ENCODE measurements at places on chromosomes 13 and 19. TPM values are rescaled to one million over a fixed set of nuclear protein-coding genes. Genes with fewer than 3 reads are reported as not detected.

ZNF527 gene
- polyA plus RNA-seq = 4.9 TPM

DNA sequence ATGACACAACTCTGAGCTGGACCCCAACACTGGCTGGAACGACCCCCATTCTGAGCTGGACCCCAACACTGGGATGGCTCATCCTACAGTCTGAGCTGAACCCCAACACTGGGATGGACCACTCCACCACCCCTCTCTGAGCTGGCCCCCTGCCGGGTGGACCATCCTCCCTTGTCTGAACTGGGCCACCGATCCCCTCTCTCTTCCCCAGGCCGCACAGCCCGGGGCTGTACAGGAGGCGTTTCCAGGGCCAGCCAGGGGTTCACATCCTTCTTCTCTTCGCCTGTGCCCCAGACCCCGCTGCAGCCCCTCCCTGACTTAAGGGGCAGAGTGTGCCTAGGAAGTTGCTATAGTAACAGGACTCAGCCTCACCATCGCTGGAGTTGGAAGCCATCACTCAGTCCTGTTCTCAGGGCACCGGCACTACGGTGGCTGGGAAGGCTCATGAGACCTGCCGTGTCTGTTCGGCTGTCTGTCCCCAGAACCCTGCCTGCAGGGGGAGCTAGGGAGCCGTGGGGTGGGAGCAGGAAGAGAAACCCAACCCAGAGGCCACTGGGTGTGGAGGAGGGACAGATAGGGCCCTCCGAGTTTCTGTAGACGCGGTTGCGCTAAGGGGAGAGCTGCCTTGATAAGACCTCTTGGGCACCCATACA is 3.7 kb downstream of the PRKACA start:
- no peak for DNase-seq

- DNase-seq = no peak
These were observed 5.5 kb upstream of the LILRA6 start for GRCh38 chr19:54248016-54248601.

DNA sequence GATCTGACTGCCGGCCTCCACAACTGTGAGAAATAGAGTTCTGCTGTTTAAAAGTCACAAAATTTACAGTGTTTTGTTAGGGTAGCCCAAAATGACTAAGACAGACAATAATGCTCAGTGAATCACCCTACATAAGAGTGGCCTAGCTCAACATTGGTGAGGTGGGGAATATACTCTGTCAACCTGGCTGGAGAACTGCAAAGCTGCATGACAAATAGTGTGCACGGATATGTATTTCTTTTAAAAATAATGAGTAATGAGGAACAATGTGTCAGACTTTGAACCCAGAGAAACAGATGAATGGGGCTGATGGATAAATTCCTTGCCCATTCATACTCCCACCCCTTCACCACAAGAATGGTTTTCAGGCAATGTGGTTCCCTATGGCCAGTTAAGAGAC is 372.4 kb downstream of the SUCLA2 start:
- no peak for DNase-seq

SHD gene
- 0.57 TPM for polyA plus RNA-seq

DNA sequence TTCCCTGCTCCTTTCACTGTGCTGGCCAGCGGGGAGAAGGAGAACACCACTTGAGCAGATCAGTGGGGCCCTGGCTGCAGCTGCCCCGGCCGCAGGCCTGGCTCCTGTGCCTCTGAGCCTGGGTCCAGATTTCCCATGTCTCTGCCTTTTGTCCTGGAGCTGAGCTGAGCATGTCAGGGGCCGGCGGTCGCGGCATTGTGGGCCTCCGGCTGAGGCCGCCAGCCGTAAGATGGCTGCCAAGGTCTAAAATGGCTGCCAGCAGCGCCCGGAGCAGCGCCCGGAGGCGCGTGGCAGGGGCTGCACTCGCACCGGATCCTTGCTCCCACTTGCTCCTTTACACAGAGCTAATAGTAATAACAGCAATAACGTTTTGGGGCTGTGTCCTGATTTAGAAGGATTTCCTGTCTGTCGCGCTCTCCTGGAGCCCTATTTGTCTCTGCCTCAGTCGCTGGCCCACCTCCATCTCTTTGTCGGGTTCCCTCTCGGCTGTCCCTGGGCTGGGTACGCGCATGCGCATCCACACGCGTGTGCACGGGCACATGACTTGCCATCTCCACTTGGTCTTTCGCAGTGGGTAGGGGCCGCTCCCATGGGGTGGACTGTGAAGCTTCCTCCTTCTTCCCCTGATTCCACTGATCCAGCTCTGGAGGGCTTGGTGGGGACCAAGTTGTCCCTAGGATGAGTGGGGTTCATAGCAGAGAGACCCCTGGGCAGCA is 32.1 kb downstream of the LYL1 start:
- no peak for DNase-seq

DNA sequence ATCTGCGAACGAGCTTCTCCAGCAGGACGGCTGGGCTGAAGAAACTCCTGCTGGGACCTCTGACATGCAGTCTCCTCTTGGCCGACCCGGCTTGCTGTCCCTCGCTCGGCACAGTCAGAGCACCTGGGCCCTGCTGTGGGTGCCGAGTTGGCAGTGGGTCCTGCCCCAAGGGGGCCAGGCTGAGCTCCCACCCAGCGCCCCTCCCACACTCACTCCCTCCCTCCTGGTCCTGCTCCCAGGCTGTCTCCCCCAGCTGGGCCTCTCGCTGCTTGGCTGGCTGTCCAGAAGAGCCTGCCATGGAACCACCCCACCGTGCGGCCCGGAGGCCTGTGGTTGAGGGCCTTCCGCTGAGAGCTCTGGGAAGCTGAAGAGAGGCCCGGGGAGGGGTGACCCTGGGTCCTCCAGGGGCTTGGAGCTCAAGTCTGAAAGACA is 6.0 kb downstream of the AKT2 start:
- DNase-seq = no peak

DNA sequence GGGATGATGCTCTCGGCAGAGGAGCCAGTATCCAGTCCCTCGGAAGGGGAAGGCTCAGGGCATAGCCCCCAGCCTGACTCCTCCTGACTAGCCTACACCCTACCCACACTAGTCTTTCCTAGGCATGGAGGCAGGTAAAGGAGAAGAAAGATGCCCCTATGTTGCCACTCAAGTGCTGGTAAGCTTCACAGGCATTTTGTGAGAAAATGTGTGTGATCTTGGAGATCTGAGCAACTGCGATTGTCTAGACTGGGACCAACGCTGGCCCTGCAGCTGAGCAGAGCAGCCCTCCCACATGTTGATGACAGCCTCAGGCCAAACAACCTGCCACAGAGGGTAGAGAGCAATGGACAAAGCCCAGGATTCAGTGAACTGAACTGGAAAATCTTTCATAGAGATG is 11.7 kb upstream of the ATP12A start:
- no peak for DNase-seq

CEACAM19 gene
- polyA plus RNA-seq = 3.5 TPM

PRTN3 gene
- 15.4 TPM for polyA plus RNA-seq

C19orf81 gene
- not detected for polyA plus RNA-seq

DNA sequence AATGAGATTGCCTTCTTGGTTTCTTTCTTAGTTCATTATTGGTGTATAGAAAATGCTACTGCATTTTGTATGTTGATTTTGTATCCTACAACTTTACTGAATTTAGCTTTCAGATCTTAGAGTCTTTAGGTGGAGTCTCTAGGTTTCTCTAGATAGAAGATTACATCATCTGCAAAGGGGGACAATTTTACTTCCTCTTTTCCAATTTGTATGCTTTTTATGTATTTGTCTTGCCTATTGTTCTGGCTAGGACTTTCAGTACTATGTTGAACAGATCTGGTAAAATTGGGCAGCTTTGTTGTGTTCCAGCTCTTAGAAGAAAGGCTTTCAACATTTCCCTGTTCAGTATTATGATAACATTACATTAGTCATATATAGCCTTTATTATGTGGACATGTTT is 101.0 kb upstream of the SPRY2 start:
- no peak for DNase-seq

KLF2 gene
- 16.5 TPM for polyA plus RNA-seq

GRCh38 chr19:15866636-15867035 is 31.2 kb downstream of the CYP4F2 start:
- no peak for DNase-seq

GRCh38 chr13:73935991-73936390 is 198.2 kb downstream of the KLF12 start:
- no peak for DNase-seq

C19orf73 gene
- 4.0 TPM for polyA plus RNA-seq

- DNase-seq = no peak
These were observed 8.8 kb downstream of the SERPINE3 start for GRCh38 chr13:51348069-51348967.

PEAK3 gene
- 0.34 TPM for polyA plus RNA-seq

DNA sequence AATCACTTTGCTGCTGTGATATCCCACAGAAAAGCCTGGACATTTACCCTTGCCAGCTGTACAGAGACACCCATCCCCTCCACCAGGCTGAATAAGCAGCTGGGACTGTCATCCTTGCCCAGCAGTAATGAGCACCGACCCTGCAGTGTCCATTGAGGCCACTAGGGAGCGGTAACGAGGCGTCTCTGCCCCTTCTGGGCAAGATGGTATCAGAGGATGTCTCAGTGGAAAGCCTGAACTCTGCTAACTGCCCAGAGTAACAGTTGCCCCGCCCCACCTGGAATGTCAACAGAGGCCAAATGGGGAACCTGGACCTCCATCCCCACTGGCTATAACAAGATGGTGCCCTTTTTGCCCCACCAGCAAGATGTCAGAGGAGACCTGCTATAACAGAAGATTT is 22.8 kb upstream of the CEACAM20 start:
- DNase-seq = no peak

RNF225 gene
- polyA plus RNA-seq = not detected

- DNase-seq = no peak
These were observed 3.8 kb downstream of the CD22 start for GRCh38 chr19:35332817-35333216.

DNA sequence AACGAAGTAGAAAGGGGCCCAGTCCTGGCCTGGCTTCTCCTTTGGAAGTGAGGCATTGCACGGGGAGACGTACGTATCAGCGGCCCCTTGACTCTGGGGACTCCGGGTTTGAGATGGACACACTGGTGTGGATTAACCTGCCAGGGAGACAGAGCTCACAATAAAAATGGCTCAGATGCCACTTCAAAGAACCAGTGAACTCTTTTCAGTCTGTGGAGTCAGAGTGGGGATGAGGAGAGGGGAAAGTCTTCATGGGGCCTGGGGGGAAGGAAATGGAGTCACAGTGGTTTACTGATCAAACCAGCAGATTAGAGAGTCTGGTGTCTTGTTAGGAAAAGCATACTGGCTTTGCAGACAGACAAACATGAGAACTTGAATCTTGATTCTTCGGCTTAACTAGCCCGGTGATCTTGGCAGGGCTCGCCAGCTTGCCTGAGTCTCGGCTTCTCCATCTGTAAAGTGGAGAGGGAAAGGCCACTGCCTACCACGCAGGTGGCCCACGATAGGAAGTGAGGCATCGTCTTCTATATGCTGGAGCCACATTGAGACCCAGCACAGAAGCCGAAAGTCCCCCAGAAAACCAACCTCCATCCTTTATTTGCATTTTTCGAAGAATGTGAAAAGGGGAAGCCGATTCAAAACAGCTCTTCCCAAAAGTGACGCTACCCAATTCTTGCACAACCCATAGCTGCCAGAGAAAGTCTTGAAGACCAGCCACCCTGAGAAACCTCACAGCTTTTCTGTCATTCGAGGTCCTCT is at the start of gene FFAR1:
Gene FFAR1 (plus strand): TSS at position 732 of the 759 bp plus-strand sequence. CDS start 3,650 bp downstream, outside the sequence.
- peak; percentile 34 for DNase-seq

DNA sequence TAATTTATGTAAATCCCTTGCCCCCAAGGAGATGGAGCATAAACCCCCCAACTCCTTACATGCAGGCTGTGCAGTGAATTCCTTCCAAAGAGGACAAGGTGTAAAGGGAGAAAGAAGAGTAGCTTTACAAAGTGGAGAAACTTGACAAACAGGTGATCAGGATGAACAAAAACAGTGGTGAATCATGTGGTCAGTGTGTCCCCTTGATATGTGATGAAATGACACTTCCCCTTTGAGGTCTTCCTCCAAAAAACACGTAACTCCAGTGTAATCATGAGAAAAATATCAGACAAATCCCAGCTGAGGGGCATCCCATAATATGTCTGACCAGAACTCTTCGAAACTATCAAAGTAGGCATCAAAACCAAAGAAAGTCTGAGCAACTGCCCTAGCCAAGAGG is 29.5 kb upstream of the AKT2 start:
- no peak for DNase-seq

TNFRSF19 gene
- 7.6 TPM for polyA plus RNA-seq

DNA sequence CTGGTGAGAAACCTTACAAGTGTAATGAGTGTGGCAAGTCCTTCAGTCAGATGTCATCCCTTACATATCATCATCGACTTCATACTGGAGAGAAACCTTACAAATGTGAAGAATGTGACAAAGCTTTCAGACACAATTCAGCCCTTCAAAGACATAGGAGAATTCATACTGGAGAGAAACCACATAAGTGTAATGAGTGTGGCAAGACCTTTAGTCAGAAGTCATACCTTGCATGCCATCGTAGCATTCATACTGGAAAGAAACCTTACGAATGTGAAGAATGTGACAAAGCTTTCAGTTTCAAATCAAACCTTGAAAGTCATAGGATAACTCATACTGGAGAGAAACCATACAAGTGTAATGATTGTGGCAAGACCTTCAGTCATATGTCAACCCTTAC is 13.6 kb upstream of the ZNF765 start:
- DNase-seq = no peak

- no peak for DNase-seq
These were observed 13.7 kb downstream of the LDLR start for GRCh38 chr19:11102944-11103343.

ELSPBP1 gene
- polyA plus RNA-seq = 0.32 TPM

GJA3 gene
- 0.14 TPM for polyA plus RNA-seq

THAP8 gene
- polyA plus RNA-seq = 5.7 TPM

ZNF714 gene
- polyA plus RNA-seq = 5.0 TPM

DNA sequence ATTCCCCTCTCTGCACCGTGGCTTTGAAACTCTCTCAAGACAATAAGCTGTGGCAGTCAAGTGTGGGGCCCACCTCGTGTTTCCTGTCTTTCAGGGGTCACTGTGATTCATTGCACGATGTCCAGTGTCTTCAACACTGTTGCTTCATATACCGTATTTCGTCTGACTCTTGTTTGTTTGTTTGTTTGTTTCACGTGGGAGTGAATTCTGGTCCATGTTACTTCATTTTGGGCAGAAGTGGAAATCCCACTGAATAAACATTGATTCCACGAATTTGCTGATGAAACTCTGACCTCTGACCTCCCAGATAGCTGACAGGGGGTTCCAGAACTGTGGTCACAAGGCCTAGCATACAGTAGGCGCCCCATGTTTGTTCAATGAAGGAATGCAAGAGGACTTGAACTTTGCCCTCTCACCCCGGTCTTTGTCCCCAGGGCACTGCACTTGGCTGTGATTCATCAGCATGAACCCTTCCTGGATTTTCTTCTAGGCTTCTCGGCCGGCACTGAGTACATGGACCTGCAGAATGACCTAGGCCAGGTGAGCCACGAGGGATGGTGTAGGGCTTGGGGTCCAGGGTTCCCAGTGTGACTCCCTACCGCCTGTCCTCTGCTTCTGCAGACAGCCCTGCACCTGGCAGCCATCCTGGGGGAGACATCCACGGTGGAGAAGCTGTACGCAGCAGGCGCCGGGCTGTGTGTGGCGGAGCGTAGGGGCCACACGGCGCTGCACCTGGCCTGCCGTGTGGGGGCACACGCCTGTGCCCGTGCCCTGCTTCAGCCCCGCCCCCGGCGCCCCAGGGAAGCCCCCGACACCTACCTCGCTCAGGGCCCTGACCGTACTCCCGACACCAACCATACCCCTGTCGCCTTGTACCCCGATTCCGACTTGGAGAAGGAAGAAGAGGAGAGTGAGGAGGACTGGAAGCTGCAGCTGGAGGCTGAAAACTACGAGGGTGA is 5.1 kb downstream of the NFKBIB start:
- no peak for DNase-seq

ETV2 gene
- 1.5 TPM for polyA plus RNA-seq

TSKS gene
- 2.4 TPM for polyA plus RNA-seq

EHD2 gene
- 14.2 TPM for polyA plus RNA-seq
